ENCODE measurements at places on chromosomes 13 and 19.
A peak's percentile ranks its signal among the peaks of the same experiment; 100 is the strongest.

- no peak for DNase-seq
Measured at GRCh38 chr13:26878438-26878837, 117.9 kb upstream of the GPR12 start.

DNA sequence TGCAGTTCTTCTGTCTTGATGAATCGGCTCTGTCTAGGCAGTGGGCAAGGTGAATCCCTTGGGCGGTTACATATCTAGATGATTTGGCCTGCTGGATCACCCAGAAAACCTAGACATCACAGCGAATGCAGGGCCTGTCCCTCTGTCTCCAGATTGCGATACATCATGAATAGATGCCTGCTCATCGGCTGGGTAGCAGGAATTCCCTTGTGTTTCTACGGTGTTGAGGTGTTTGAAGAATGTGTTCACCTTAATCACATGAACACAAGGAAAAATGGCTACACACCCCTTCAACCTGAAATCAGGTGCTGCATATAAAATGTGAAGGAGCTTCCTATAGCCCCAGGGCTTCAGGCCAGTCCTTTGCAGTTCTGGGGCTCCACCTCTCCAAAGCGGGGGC lies 281.2 kb downstream of the SHISA2 start:
- DNase-seq, result no peak

- DNase-seq, result no peak
Measured at GRCh38 chr19:35043906-35044305, 2.4 kb downstream of the HPN start.

DNA sequence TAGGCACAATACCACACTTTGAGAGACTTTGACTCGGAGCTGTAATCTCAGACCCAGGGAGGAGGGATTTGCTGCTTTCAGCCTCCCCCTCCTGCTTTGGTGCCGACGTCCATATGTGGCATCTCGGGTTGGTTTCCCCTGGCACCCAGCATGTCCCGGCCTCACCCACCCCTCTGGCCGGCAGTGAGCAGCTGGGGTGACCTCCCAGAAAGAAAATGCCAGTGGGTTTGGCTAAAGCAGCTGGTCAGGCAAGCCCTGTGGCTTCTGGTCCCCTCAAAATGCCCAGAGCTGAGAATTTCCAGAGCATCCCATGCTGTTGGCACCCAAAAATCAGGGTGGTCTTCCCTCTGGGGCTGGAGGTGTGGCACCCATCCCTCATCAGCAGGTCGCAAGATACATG lies 34.1 kb downstream of the INSR start:
- no peak for DNase-seq

- DNase-seq, result peak; percentile 39
Measured at GRCh38 chr19:28466107-28467045, 746.6 kb downstream of the UQCRFS1 start.

- no peak for DNase-seq
Measured at GRCh38 chr13:97233499-97233898, 11.4 kb downstream of the MBNL2 start.

- DNase-seq, result no peak
Measured at GRCh38 chr13:99864627-99864990, 107.0 kb downstream of the ZIC5 start.

GRCh38 chr13:20400774-20401173 lies 124.9 kb downstream of the CRYL1 start:
- no peak for DNase-seq

DNA sequence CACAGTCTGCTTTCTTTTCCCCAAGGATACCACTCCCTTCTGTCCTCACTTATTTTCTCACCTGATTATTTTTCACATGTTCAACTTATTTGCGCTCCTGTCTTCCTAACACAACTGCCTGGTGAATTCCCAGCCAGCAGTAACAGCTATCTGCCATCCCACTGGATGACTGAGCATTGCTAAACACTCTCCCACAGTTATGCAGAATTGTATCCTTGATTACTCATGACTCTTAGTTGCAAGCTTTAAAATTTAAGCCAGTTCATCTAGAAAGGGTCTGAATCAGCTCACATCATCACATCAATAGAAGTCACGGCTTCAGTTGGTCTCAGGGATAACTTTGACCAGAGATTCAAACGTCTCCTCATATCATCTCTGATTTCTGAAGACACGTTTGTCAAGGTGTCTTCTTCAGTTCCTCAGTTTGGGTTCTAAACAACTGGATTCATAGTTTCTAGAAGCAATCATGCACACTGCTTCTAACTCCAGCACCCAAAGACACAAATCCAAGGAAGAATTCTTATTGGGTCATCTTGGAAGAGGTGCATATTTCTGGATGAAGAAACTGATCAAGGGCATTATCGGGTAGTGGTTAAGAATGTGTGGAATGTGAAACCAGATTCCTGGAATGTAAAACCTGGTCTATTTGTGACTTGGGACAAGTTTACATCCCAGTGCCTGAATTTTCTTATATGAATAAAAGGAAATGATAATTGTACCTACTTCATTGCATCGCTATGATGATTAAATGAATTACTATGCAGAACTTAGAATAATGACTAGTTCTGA lies 13.9 kb upstream of the DACH1 start:
- DNase-seq, result no peak

GRCh38 chr13:44455769-44456168 lies 82.1 kb downstream of the SERP2 start:
- DNase-seq, result no peak

GRCh38 chr13:44142540-44142867 lies 231.1 kb upstream of the SERP2 start:
- no peak for DNase-seq

DNA sequence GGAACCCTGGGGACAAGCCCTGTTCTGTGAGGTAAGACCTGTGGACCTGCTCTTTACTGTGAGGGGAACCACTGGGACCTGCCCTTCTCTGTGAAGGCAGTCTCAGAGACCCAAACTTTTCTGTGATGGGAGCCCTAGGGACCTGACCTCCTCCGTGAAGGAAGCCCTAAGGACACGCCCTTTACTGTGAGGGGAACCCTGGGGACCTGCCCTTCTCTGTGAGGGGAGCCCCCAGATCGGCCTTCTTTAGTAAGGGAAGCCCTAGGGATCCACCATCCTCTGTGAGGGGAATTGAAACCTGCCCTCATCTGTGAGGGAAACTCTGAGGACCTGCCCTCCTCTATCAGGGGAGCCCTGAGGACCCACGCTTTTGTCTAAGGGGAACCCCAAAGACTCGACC lies 343.5 kb downstream of the UQCRFS1 start:
- no peak for DNase-seq

GRCh38 chr13:110396913-110397381 lies 89.9 kb downstream of the COL4A2 start:
- no peak for DNase-seq

- no peak for DNase-seq
Measured at GRCh38 chr13:22073718-22074117, 402.8 kb downstream of the FGF9 start.

DNA sequence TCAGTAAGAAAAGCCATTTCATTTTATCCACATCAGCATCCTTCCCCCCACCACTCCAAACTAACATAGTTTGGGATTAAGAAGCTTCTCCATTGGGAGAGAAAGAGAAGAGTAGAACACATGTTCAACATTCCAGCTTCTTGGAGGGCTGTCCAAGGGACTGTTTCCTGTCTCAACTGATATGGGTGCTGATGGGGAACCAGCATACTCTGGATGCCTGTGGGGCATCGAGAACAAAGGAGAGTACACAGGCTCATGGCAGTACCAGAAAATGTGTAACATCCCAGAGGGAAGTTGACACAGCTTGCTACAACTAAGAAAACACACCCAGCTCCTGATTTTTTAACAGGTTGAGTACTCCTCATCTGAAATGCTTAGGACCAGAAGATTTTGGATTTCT lies 24.7 kb downstream of the SUCLA2 start:
- DNase-seq, result no peak

DNA sequence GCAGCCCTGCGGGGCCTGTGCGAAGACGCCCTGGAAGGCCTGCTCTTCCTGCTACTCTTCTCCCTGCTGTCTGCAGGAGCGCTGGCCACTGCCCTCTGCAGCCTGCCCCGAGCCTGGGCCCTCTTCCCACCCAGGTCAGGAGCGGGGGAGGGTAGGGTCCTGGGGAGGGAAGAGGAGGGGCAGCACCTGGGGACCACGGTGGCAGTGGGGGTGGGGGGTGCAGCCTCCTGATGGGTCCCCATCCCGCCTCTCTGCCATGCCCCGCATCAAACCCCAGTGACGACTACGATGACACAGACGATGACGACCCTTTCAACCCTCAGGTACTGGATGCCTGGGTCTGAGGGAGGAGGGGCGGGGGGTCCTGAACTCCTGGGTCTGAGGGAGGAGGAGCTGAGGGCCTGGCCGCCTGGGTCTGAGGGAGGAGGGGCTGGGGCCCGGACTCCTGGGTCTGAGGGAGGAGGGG lies 13.4 kb upstream of the LENG8 start:
- DNase-seq, result no peak

GRCh38 chr13:98513837-98514236 lies 63.1 kb downstream of the STK24 start:
- DNase-seq, result peak; percentile 50

- no peak for DNase-seq
Measured at GRCh38 chr19:10543059-10543419, 665 bp upstream of the ATG4D start.

GRCh38 chr19:52494518-52494917 lies 33.0 kb upstream of the ZNF808 start:
- DNase-seq, result no peak

DNA sequence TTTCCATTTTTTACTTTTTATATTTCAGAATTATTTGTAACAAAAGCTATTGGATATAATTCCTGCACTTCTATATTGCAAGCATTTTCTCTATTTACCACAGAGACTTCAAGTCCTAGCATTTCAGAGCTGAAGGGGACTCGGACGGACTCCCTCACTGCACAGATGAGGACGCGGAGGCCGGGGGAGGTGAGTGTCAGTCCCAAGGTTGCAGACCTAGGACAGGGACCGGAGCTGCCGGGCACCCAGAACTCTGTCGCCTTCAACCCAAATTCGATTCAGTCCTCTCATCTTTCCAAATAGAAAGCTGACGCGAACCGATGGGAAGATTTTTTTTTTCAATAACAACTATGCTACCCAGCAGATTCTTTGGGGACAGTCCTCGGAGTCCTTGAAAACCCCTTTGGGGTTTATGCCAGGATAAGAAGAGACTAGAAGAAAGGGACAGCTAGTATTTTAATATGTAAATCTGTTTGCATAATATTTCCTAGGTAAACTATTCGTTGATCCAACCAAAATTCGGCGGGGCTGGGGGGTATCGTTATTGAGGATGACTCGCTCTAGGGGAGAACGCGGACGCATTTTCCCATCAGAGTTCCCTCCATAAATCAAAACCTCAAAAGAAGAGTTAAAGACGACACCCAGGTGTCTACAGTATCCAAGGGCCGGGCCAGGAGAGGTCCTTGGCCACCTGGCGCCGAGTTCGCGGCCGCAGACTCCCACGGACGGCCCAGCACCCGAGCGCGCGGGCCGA lies 803 bp downstream of the FLT3 start:
- DNase-seq, result no peak

DNA sequence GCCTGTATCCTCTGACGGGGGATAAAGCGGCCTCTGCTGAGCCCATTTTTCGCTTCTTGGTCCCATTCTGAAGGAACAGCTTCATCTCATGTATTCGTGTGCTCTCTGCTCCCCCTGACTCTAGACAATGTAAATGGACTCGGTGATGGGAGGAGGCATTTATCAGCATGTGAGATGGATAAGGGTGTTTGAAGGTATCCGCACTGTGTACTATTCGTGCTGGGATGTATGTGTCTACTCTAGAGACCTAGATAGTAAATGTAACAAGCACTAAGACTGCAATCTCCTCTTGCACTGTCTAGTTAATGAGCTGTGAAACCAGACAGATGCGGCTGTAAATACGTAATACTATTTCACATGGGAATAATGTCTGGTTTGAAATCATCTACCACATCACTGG lies 134.6 kb upstream of the ARGLU1 start:
- no peak for DNase-seq

- DNase-seq, result no peak
Measured at GRCh38 chr19:55857149-55857548, 20.8 kb downstream of the NLRP4 start.

DNA sequence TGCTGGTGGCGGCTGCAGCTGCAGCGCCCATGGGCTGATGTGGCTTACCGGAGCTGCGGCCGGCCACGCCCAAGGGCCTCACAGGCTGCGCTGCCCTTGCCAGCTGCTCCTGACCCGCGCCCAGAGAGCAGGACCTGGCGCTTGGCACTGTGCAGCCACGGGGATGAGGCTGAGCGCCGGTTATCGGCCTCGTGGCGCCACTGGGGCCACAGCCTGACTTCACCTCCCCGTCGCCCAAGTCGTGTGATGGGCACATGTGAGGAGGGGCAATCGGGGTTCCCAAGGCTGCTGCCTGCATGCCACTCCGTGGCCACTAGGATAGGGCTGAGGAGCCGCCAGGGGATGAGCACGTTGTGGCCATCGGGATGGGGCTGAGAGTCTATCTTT lies 77.2 kb upstream of the PABPC3 start:
- peak; percentile 59 for DNase-seq
